ELF-1 (cell line): ENCODE measurements at places on chromosomes 13 and 19.

DNA sequence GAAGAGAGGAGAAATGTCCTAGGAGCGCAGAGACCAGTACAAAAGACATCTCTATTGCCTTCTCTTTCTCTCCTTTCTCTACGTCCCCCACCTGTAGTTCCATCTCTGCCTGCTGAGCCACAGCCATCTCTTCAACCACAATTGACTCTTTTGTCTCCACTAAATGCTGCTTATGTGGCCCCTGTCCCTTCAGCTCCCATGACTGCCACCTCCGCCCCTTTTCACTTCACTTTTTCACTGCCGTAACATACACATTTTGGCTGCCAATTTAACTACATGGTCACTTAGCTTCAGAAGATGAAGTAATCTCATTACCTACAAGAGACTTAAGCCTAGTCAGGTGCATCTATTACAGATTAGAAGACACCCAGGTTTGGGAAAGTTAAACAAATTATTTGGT lies 81.9 kb downstream of the MZT1 start:
- DNase-seq, result no peak

DNA sequence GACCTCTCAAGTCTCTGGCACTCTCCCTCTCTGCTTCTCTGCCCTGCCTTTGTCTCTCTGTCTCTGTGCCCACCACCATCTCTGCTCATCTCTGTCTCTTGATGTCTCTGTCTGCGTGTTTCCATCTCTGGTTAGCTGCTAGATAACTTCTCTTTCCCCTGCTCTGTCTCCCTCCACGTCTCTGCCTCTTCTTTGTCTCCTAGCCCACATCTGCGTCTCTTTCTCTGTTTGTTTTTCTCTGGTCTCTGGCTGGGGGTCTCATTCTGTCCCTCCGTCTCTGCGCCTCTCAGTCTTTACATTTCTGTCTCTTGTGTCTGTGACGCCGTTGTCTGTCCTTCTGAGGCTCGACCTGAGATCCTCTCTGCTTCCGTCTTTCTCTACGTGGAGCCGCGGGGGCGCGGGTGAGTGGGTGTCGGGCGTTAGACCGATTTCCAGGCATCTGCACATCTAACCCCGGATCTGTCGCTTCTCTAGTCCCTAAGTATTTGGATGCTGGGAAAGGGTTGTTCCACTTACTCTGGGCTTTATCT lies 386 bp downstream of the GIPR start:
- DNase-seq, result no peak

GRCh38 chr19:49468746-49469447 lies 5.1 kb upstream of the FLT3LG start:
- peak; percentile 89 for DNase-seq

DNA sequence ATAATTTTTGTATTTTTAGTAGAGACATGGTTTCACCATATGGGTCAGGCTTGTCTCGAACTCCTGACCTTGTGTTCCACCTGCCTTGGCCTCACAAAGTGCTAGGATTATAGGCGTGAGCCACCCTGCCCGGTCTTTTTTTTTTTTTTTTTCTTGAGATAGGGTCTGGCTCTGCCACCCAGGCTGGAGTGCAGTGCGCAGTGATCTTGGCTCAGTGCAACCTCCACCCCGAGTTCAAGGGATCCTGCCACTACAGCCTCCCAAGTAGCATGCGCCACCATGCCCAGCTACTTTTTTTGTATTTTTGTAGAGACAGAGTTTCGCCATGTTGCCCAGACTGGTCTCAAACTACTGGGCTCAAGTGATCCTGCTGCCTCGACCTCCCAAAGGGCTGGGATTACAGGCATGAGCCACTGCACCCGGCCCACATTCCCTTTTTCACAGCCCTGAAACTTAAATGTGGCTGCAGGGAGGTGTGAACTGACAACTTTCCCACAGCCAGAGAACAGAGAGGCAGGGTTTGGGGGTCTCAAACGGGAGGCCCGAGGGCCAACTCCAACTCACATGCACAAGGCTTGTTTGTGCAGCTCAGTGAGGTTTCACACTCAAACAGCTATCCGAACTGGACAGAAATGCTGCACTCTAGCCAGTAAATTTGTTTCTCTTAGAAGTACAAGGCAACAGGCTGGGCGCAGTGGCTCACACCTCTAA lies 4.4 kb upstream of the S1PR5 start:
- DNase-seq, result no peak

- DNase-seq, result no peak
Measured at GRCh38 chr13:62747152-62747551, 1331.5 kb upstream of the PCDH20 start.

DNA sequence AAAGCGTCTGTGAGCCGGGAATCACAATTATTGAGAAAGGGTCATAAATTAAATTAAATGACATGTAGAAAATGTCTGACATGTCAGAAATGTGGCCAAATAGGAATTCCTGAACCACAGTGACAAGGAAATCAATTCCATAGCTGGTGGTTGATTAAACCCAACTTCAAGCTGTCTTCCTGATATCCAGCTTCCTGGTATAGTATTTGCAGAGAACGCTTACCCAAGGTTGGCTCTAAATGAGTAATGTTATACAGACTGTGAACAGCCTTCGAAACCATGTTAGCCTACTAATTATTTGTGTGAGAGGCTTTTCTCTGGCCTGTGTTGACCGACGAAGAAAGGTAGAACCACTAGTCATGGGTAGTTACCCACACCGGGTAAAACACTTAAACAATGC lies 347.2 kb downstream of the RFC3 start:
- no peak for DNase-seq

- DNase-seq, result peak; percentile 67
Measured at GRCh38 chr19:17681505-17682125, 6.5 kb downstream of the UNC13A start.

DNA sequence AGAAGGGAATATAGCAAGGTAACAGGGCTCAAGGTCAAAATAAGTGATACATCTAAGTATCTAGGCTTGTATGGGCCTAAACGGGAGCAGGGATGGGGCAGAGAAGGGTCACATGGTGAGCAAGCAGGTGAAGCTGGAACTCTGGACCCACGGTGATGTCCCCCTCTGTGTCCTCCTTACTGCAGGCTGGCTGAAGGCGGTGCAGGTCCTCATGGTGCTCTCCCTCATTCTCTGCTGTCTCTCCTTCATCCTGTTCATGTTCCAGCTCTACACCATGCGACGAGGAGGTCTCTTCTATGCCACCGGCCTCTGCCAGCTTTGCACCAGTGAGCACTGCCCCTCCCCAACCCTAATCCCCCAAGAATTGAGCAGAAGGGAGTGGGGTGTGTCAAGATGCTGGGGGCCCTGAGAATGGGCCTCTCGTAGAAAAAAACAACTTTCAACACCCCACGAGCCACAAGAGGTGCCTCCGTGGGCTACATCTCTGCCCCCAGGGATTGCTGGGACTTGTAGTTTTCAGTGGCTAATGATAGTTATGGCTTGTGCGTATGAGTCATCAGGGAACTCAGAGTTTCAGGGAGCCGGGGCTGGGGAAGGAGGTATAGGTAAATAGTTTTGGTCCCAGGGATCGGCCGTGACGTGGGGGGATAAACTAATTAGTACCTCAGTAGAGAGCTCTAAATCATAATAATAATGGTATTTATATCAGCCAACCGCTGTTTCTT lies 4.0 kb downstream of the EMP3 start:
- peak; percentile 48 for DNase-seq
